ENCODE measurements at places on chromosomes 4 and X.

DNA sequence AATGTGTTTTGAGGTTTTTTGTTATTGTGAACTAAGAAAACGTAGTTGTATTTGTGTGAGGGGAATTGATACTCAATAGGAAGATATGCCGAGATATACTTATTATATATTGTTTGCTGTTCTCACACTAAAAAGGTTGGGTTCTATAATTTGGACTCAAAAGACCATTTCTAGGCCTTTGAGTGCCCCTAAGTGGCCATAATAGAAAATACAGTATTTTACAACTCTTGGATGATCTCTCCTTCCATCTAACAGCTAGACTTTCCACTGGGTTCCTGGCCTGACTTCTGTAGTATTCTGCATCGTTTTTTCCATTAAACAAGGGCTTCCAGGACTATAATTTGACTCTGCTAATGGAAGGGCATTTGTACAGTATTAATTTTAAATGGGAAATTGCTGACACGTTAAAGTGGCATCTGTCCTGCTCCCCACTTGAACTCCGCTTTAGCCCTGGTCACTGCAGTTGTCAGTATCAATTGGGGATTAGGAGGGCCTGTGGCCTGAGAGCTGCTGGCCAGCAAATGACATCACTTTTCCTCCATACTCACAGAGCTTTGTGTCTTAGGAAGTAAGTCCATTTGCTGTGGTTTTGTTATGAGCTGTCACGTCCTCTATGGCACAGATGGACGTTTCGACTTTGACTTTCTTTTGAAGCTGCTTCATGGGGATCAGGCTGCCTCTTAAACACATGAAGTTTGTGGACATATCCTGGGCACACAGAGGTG lies 176.9 kb downstream of the SLIT2 start:
- no peak for DNase-seq

DNA sequence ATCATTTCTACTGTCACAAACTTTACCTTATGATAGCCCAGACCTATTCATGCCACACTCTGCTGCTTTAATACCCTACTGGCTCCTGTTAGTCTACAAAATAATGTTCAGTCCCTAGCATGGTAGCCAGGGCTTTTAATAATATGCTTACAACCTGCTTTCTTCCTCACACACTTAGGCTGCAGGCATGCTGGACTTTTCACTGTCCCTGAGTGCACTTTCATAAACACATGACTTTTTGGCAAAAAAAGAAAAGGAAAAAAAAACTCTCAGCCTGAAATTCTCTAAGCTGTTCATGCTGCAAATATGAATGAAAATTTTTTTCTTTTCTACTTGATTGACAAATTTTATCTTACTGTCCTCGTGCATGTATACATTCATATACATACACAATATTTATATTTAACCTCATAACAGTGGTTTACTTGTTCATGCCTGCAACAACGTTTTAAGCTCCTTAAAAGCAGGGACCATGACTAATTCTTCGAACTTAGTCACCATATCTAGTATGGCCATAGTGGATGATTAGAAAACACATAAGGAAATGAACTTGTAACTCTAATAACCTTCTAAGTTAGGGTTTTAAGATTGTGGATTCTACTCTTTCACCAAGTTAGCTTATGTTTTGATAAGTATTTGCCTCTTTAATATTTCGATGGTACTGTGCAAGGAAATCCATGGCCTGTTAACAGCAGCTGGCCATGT lies 229.5 kb downstream of the SPCS3 start:
- DNase-seq, result no peak

DNA sequence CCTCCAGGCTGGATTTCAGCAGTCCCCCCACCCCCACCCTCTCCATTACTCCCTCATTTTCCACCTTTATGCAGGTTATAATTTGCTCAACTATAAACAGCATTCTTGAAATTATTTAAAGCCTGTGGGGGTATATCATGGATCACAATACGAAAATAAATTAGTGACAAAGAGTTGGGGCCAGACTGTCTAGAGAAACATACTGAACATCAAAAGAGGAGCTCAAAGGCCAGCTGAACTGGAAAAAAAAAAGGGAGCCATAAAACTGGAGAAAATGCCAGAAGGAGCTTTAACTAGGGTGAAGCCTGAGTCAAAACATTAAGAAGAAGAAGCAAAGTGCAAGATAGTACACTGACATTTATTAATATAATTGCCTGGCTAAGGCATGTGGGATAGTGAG lies 137.8 kb downstream of the ANTXR2 start:
- no peak for DNase-seq

- no peak for DNase-seq
Observed at GRCh38 chr4:152699313-152699712, 19.5 kb upstream of the TMEM154 start.

DNA sequence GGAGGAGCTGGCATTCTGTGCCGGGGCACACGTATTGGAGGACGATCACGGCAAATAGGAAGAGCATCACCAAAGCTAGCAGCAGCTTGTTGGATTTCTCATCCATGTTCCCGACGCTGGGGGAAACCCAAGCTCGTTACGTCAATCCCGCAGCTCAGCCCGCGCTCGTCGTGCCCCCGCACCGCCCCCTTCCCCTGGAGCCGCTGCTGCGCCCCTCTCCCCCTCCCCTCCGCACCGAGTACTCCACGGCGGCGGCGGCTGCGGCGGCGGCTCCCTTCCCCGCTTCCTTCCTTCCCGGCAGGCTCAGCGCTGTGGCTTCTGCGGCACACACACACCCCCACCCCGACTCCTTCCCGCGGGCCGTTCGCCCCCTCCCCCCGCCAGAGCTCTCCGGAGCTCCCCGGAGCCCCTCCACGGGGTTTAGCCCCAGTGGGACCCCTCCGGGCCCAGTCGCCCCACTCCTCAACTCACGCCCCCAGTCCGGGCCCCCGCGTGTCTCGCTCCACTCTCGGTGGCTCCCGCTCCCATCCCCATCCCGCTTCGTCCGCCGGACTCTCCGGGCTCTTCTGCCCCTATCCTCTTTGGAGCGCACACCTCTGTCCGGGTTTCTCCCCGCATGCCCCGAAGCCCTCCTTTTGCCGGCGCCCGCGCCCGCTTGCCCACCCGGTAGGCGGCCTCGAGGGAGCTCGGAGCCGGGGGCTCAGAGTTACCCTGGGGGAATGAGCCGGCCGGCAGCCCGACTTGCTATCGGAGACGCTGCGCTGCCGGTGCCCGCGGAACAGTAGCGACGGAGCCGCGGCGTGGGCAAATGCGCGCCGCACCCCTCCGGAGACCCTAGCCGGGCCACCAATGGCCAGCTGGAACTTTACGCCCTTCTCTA lies 978 bp downstream of the HS6ST2 start:
- DNase-seq, result no peak

DNA sequence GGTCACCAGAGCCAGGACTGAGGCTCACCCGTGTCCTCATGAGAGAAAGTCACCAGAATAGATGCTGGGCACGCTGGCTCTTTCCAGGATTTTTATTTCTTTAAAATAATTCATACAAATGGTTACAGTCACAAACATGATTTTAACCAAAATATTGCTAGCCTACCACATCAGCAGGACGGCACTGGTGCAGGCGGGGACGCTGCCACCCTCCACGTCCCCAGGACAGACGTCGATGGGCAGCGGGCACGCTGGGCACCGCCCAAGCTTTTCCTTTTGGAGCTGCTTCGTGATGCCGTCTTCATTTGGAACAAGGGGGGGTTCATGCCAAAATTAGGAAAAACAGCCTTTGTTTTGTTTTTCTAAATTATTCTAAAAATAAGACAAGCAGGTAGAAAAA lies 37.6 kb downstream of the CTBP1 start:
- no peak for DNase-seq

GRCh38 chr4:88333741-88334405 lies 44.8 kb upstream of the HERC6 start:
- DNase-seq, result no peak

DNA sequence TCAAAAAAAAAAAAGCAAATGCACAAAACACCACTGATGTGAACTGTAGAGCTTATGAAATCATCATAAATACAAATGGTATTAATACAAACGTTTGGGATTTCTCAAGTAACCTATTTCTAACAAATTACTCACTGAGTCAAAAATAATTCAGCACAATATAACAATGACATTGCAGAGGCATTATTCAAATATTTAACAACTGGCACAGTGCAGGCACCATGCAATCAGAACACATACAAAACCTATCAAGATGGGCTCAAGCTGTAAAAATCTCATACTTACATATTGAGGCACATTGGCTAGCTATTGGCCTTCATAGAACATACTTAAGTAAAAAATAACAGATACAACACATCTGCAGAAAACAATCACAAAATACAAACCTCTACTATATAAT lies 81.1 kb downstream of the LRBA start:
- no peak for DNase-seq

GRCh38 chr4:175875993-175876771 lies 64.1 kb upstream of the GPM6A start:
- DNase-seq, result no peak

GRCh38 chr4:26701786-26702227 lies 117.9 kb downstream of the TBC1D19 start:
- DNase-seq, result no peak

GRCh38 chr4:125828346-125828745 lies 513.6 kb downstream of the FAT4 start:
- no peak for DNase-seq

DNA sequence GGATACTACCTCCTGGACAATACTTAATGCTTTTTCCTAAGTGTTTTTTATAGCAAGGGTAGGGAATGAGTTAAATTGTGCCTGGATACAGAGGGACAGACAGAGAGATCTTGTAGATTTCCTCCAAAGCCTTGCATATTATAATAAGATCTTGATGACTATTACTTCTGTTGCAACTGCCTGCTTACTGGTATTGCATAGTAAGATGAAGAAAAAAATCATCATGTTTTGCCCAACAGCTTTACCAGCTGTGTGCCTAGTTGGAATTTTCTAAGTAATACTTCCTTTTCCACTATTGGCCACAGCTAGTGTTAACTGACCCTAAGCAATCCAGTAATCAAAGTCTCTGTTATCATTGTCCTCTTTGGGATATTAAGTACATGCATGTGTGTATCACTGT lies 139.0 kb downstream of the DCK start:
- no peak for DNase-seq
